ENCODE measurements at places on chromosomes 5 and 9.
A peak's percentile ranks its signal among the peaks of the same experiment; 100 is the strongest.

DNA sequence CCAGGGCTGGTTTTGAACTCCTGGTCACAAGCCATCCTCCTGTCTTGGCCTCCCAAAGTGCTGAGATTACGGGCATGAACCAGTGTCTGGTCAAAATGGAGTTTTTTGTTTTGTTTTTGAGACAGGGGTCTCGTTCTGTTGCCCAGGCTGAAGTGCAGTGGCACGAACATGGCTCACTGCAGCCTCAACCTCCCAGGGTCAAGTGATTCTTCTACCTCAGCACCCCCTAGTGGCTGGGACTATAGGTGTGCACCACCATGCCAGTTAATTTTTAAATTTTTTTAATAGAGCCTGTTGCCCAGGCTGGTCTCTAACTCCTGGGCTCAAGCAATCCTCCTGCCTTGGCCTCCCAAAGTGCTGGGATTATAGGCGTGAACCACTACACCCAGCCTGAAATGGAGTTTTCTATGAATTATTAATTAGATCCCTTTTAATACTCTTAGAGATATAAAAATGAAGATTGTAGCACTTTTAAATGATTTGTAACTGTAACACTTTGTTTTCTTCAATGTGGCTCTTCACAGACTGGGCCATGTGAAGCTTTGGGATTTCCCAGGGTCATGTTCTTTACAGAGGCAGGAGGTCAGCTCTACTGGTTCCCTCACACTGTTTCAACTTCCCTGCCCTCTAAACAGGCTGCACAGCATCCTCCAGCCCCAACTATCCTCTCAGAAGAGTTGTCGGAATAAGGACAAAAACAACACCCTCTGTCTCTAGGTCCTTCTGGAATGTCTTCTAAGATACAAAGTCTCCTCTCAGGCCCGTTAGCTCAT, 32.7 kb upstream of the SPARC start:
- DNase-seq, result peak; percentile 54

DNA sequence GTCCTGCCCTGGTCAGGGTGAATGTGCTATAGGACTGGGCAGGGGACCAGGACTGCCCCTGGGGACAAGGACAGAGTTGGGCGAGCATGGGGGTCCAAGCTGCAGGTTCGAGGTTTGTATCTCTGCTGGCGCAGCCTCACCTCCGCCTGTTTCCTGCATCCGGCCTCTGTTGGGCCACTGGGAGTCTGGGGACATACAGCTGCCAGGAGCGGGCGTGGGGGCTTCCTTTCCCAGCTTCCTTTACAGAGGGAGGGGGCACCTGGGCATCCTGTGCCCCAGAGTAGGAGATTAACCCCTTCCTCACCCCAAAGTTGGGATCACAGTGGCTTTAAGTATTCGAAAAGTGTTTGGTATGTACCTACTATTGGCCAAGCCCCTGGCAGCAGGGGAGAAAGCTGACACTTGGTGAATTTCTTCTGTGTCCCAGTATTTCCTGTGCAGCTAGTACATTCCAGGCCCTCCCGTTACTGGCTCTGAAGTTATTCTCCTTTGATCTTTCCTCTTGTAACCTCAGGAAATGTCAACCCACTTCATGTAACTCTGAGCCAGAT, 19.0 kb downstream of the OLFML2A start:
- DNase-seq, result no peak

- DNase-seq, result no peak
These were observed 73.5 kb downstream of the LNPEP start for GRCh38 chr5:97009212-97009898.

GRCh38 chr9:134551644-134552348, 89.8 kb upstream of the COL5A1 start:
- DNase-seq, result no peak

DNA sequence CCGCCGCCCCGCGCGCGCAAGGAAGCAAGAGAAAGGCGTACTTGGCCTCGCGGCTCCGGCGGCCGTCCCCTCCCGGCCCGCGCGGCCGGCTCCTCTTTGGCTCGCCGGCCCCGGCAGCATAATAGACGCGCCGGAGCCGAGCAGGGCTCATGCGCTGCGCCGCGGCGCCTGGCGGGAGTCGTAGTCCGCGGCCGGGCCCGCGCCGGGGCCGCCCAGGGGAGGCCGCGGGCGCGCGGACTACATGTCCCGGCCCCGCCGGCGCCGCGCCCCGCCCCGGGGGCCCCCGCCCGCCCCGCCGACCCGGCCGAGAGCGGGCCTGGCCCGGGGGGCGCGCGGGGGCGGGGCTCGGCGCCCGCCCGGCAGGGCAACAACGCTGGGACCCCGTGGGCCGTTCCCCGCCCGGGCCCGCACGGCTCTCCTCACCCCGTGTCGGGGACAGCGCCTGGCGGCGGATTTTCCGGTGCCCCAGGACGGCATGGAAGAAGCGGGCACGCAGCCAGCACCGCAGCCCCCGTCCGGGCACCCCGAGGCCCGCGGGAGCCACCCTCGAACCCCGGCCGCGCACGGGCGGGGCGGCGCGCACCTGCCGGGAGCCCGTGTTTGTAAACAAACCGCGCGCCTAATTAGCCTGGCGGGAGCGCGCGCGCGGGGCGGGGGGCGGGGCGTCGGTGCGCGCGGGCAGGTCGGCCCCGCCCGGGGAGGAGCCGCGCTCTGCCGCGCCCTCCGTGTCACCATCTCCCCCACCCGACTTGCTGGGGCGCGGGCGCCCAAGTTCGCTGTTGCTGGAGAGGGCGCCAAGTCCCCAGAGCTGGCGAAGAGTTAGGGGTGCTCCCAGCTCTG, at the start of gene BRD3:
Gene BRD3, minus strand, starts transcription at position 123 of the 840 bp plus-strand sequence. CDS start 14,549 bp downstream, outside the sequence.
- no peak for DNase-seq

GRCh38 chr5:5711592-5711991, 289.1 kb downstream of the ICE1 start:
- DNase-seq, result no peak

DNA sequence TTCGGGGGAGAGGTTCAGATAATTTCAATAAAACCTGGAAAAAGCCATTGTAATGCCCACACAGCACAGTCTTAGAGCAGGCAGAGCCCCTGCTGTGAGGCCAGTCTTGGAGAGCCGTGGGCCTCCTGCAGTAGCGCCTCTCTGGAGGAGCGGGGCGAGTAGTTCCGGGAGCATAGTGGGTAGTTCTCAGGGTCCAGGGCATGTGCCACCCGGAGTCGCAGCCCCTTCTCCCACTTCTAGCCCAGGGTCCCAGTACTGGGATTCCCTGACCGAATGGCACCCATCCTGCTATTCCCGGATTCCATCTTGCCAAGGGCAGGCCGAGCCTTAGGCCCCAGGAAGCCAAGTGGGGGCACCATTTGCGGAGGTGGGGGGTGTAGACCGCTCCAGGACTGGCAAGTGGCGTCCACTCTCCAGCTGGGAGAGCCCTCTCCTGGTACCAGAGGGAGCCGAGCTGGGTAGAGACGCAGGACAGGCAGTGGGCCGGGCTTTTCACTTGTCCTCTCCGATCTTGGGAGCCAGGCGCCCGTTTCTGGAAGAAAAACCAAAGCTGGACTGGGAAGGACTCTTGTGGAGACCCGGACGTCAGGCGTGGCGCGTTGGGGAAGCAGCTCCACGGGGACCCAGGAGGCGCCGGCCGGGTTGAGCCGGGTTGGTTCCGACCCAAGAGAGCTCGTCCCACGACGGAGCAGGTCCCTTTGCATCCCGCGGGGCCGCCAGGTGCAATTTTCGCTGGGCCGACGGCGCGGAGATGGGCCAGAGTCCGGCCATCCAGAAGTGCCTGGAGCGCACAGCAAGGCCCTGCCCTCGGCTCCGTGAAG, 12.1 kb downstream of the PROP1 start:
- peak; percentile 75 for DNase-seq

DNA sequence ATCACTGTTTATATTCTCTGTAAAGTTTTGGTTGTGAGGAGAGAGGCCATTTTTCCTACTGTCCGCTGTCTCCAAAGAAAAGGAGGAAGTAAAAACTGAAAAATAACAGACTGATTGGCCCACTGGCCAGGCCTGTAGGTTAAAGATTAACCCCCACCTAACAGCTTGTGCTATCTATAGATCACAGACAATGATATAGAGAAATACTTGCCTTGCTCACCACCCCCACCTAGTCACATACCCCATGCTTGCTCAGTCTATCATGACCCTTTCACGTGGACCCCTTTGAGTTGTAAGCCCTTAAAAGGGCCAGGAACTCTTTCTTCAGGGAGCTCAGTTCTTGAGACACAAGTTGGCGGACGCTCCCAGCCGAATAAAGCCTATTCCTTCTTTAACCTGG, 357.4 kb downstream of the PRDM9 start:
- no peak for DNase-seq

- DNase-seq, result no peak
These were observed 97.1 kb downstream of the ZNF618 start for GRCh38 chr9:113973226-113973625.

DNA sequence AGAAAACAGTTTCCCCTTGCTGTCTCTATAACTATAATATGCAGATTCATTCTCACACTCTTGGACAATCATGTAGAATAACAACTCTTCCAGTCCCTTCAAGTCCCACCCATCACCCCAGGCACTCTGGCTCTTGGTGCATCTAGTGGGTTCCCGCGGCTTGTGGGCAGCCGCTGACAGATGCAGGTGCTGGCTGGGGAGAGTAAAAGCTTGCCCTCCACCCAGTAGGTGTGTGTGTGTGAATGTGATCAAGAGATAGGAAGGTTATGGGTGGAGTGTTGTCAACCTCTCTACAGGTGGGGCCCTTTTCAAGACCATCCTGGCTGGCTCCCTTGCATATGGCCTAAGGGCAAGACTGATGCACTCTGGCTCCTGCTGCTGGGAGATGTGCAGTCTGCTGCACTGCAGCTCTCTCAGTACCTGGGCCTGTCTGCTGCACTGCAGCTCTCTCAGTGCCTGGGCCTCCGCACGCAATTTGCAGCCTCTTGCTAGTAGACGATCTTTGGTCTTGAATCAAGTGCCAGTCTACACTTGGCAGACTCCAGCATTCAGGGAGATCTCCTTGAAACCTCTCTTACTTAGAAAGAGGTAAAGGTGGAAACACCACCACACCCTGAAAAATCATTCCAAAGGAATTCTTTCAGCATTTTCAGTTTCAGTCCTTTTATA, 189.7 kb upstream of the GDNF start:
- DNase-seq, result no peak

GRCh38 chr9:134642385-134643181, 980 bp downstream of the COL5A1 start:
- DNase-seq, result no peak

DNA sequence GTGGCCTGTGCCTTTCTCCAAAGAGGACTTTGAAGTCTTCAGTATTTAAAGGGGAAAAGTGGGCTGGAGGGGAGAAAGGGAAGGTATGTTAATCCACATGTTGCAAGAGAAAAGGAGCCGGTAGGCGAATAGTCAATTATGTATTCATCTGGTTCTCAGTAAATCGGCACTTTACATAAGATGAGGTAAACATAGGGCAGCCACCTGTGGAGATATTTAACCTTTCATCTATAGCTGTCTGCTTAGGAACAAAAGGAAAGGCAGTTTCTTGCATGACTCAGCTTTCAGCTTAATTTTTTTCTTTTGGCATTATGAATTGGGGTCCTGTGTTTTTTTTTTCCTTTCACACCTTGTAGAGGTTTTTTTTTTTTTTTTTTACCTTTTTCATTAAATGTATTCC, 42.2 kb downstream of the FGD3 start:
- no peak for DNase-seq

DNA sequence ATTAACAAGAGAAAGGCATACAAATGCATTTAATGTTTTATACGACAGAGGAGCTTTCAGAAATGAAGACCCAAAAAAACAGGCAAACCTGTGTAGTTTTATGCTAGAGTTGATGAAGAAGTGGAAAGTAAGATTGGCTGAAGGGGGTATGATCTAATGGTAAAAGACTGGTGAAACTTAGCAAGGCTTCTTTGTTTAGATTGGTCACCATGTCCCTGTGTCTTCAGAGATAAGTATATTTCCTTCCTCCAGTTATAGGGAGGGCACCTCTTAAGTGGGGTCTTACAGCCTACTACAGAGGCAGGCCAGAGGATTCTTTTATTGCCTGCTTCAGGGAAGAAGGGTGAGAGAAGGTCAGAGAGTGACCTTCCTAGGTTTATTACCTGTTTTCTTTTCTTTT, 56.4 kb downstream of the PRKACG start:
- DNase-seq, result no peak

- DNase-seq, result no peak
These were observed 144.6 kb downstream of the CCDC171 start for GRCh38 chr9:15697446-15697851.

DNA sequence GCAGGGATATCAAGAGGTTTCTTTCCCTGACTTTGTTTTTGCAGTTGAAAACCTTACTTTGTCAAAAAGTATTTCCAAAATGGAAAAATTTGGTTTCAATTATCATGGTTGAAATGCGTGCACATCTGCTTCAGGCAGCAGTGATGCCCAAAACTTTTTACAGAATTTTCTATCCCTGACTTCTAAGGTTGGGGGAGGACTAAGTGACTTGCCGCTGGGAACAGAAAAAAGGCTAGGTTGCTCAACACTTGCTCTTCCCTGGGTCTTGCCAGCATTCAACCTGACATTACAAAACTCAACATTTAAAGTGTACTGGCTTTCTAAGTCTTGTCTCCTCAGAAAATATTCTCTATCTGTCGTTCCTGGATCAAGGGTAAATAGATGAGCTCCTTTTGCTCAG, 4.7 kb downstream of the KLHL3 start:
- DNase-seq, result no peak

- DNase-seq, result no peak
These were observed 159.0 kb downstream of the HACD4 start for GRCh38 chr9:20872340-20872977.

GRCh38 chr9:118635416-118635815, 733.8 kb downstream of the BRINP1 start:
- DNase-seq, result no peak

DNA sequence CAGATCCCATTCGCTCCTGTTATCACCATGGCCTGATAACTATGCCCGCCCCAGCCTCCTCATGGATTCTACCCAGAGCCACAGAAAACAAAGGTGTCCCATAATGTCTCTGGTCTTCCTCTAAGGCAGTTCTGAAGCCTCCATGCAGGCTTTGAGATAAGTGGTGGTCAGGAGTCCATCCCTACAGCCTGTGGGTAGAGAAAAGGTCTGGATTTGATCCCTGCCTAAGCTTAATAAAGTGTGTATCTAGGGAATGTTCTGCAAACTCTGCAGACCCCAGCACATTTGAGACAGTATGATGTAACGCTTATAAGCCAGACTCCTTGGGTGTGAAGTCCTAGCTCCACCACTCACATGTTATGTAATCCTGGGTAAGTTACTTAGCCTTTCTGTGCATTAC, 187.3 kb downstream of the MAPKAP1 start:
- DNase-seq, result no peak

GRCh38 chr5:17004441-17005106, 68.5 kb upstream of the MYO10 start:
- DNase-seq, result no peak

GRCh38 chr9:20048985-20049384, 260.1 kb upstream of the SLC24A2 start:
- DNase-seq, result no peak

DNA sequence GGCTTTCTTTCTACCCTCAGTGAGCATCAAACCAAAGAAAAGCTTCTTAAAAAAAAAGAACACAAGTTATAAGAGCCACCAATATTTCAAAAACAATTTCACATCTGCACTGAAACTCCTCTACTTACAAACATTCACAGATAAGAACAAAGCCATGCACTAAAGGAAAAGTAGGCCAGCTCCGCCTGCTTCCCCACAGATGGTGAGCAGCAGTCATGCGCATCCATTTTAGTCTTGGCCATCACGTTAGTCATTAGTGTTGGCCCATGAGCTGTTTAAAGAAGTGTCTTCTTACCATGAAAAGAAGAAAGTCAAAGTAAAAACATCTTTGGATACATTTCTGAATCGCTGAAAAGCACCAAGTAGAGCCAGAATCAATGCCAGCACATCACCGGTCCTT, 40.0 kb upstream of the SMIM23 start:
- no peak for DNase-seq

- DNase-seq, result no peak
These were observed 100.7 kb upstream of the SSBP2 start for GRCh38 chr5:81851481-81852178.

Measured in vagina (tissue), 2 donors.